ENCODE measurements at places on chromosomes 6 and 20.

DNA sequence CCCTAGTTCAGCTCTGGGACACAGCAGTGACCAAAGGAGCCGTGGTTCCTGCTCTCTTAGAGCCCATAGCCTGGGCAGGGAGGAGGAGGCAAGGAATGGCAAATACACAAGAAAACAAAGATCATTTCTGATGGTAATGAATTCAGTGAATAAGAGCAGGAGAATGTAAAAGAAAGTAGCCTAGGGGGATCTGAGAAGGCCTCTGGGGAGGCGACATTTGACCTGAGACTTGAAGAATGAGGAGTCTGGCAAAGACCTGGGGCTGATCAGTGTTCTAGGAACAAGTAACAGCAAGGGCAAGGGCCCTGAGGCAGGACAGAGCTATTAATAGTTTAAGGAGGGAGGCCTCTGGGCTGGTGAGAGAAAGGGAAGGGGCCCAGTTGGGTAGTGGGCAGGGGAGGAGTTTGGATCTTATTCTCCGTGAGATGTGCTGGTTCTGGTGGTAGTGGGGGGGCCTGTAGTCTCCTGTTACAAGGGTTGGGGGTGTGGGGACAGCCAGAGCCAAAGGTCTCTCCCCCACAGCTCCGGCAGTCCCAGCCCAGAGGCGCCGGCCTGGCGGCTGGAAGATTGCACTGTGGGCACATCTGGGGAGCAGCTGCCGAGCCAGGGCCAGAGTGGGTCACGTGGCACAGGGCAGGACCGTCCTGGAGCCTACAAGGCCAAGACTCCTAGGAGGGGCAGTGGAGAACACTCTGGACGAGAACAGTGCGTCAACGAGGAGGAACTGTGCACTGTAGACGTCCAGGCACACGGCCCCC is 9.3 kb upstream of the ID1 start:
- DNase-seq = no peak

DNA sequence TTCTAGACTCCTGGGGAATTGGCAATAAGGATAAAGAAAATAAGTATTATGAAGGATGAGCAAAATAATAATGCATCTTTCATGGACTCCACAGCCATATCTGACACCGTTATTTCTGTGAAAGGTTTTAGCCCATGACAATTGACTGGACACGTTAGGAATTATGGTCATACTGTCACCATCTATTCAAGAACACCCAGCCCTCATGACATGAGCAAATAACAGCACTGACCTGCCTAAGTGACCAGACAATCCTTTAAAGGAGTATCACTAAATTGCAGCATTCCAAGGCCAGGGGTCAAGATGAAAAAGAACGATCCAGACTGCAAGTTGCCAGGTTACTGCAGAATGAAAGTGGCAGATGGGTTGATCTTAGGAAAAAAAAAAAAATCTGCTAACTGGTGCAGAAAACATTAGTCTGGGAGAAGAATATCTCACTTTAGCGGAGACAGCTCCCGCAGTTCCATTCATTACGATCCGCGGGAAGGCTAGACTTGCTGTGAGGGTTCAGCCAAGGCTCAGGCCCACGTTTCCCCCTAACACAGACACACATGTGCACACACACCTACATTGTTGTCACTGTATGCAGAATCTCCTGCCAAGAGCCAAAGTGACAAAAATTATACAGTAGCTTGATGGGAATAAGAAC is 237.7 kb upstream of the AGPAT4 start:
- no peak for DNase-seq

DNA sequence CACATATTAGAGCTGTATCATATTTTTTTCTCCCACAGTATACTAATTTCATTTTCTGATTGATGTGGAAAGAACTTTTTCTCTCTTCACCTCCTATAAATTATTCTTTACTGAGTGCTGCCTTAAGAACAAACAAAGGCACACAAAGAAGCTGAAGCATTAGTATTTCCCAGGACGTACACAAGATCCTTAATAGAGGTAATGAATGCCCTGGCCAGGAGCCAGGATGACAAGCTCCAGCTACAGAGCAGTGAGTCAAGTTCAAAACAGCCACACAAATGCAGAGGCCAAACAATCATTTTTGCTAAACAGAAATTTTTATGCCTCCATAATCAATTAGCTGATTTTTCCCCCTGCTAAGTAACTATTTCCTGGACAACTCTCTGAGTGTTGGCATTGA is 639.6 kb downstream of the EPHA7 start:
- DNase-seq = no peak

GRCh38 chr6:143233554-143234285 is 173.0 kb downstream of the AIG1 start:
- DNase-seq = no peak

DNA sequence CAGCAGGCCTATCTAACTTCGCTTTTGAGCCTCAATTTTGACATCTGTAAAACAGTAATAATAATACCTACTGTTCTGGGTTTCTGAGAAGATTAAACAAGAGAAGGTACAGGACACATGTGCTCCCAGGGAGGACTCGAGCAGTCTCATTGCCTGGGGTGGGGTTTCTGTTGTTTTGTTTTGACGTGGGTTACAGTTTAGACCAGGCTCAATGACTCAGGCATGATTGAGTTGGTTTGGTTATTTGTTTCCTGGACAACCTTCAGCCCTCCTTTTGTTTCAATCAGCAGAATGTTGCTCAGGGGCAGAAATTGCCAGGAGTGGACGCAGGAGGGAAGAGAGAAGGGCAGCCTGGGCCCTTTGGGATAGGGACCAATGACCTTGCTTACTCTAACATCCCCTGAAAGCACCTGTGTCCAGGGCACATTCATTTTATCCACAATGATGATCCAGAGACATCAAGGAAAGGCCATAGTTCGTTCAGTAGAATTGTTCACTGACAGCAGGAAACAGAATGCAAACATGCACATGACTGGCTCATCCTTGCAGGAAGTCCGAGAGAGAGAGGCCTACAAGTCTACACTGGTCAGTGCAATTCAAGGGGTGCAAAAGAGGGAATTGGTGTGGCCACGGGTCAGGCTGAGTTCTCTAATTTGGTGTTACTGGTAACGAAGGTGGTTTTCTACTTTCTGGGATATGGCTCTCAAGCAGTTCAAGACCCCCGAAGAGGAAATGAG is 74.5 kb upstream of the MRPS10 start:
- no peak for DNase-seq

GRCh38 chr20:40688129-40689099 is 622 bp downstream of the MAFB start:
- DNase-seq = no peak

DNA sequence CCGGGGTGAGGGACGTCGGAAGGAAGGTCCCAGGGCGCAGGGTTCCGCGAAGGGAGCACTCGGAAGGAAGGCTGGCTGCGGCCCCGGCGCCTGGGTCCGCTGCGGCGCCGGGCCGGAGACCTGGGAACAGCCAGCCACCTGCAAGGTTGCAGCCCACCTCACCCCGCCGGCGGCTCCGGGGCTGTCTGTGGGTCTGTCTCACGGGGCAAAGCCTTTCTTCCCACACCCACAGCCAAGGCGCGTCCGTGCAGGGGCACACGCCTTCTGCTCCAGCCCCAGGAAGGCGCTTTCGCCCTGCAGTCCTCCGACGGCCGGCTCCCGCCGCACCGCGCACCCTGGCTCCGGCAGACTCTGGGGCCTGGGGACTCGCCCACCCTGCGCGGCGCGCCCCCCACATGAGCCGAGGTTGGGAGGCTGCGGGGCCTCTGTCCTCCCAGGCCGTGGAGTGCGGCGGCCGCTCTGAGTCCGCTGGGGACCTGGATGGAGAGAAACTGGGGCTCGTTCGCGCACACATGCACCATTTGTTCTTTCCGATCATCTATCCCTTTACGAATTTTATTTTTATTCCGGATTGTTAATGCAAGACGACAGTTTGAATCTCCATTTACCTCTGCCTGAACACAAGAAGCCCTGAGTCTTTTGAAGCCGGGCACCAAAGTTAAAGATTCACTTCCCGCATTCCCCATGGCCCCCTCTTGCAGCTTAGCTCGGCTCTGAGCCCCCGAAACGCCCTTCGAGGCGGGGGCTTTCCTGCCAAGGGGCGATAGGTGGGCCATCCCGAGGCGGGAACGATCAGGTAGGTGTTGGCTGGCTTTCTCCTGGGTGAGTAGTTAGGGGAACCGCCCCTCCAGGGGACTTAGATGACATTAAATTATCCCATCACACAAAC is 4.5 kb upstream of the FOXC1 start:
- DNase-seq = no peak

DNA sequence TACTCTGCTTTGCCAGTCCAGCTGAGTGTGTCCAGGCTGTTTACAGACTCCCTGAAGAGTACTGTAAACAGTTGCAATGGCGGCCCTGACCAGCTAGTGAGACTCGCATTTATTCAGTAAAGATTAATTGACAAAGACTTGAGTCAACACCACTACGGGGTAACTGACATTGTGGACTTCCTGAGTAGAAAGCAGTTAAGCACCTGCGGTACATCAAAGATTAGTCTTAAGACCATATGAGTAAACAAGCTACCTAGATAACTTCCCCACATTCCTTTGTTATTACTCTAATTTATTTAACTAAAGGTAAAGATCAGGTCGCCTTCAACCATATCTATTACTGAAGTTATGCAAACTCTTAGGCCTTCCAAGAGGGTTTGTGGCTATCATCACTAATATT is 12.6 kb downstream of the VPS52 start:
- no peak for DNase-seq

DNA sequence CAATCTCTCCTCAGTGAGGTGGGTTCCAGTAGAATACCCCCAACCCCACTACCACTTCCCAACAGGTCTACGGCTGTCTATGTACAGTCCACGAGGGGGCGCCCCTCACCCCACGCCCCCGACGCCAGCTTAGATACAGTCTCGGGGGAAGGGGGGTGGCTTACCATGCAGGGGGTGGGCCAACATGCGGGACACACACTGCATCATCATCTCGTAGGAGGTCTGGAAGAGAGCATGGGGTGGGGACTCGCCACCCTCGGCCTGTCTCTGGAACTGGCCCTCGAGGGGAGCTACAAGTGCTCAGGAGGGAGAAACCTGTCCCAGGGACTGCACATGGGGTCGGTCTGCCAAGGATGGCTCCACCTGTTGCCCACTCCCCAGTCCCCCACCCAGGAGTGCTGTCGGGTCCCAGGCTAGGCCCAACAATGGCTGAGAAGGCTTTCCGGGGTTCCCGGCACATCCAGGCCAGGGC is 8.5 kb downstream of the MTCH1 start:
- DNase-seq = no peak

GRCh38 chr6:29797135-29797534 is 30.5 kb upstream of the HLA-G start:
- no peak for DNase-seq

DNA sequence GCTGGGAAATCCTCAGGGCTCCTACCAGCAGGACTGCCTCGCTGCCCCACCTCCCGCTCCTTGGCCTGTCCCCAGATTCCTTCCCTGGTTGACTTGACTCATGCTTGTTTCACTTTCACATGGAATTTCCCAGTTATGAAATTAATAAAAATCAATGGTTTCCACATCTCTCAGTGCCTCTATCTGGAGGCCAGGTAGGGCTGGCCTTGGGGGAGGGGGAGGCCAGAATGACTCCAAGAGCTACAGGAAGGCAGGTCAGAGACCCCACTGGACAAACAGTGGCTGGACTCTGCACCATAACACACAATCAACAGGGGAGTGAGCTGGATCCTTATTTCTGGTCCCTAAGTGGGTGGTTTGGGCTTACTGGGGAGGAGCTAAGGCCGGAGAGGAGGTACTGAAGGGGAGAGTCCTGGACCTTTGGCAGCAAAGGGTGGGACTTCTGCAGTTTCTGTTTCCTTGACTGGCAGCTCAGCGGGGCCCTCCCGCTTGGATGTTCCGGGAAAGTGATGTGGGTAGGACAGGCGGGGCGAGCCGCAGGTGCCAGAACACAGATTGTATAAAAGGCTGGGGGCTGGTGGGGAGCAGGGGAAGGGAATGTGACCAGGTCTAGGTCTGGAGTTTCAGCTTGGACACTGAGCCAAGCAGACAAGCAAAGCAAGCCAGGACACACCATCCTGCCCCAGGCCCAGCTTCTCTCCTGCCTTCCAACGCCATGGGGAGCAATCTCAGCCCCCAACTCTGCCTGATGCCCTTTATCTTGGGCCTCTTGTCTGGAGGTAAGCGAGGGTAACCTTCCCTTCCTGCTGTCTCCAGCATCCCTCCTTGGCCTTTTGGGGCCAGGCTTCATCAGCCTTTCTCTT is at the start of gene CFB:
Gene CFB (plus strand): TSS at position 589 of the 863 bp plus-strand sequence. CDS start 127 bp downstream, at position 716.
- DNase-seq = no peak

DNA sequence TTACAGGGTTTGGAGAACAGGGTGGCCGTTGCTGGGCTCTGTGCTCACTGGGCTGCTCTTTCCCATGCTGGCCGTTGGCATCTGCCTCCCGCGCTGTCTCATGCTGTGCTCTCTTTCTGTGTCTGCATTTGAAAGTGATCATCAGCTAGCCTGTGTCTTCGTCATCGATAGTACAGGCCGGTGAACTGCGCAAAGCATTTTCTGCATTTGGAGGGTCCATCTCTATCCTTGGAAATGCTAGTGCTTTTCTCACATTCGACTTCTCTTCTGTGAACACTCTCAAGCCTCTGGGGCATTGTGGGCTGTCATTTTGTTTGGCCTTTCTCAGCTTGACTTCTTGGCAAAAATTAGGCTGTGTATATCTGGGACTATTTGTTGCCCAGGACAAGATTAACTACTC is 6.8 kb upstream of the SNHG17 start:
- DNase-seq = no peak

DNA sequence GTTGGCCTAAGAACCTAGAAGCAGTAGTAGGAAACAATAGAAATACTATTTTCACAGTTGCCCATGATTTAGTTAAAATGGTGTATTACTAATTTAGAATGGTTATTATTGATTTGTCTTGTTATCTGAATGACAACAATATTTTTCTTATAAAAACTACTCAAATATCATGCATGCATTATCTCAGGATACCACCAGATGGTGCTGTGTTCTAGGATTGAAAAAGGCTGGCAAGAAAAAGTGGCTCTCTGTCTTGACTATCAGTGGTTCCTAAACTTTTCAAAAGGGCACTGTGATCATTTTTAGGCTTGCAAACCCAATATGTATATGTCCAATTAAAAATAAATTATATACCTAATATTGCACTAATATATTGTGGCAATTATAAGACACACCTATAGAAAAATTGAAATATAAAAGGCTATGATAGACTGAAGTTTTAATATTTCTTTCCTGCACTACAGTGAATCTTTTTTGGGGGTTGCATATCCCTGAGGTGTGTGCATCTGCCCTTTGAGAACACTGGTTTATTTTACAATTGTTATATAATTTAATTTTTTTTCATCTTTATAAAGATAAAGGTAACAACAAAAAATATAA is 131.7 kb upstream of the MLIP start:
- no peak for DNase-seq

DNA sequence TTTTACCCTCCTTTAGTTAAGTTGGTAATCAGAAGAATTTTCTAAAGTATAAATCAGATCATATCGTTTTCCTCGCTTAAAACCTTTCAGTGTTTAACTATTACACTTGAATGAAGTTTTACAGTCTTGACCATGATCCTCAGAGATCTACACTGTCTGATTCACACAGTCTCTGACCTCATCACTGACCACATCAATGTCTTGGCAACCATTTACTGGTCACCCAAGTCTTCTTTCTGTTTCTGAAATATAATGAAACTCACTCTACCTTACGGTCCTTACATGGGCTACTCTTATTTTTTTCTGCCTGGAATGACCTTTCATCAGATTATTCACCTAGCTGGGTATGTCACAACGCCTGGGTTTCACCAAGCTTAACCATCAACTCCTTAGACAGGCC is 71.4 kb downstream of the ADGB start:
- DNase-seq = no peak

Data from stimulated activated CD8-positive, alpha-beta memory T cell treated with anti-CD3 and anti-CD28 coated beads, Interleukin-4, amount 100 ng/mL, for 1 hour (primary cell).